ENCODE measurements at places on chromosomes 7 and 10.

DNA sequence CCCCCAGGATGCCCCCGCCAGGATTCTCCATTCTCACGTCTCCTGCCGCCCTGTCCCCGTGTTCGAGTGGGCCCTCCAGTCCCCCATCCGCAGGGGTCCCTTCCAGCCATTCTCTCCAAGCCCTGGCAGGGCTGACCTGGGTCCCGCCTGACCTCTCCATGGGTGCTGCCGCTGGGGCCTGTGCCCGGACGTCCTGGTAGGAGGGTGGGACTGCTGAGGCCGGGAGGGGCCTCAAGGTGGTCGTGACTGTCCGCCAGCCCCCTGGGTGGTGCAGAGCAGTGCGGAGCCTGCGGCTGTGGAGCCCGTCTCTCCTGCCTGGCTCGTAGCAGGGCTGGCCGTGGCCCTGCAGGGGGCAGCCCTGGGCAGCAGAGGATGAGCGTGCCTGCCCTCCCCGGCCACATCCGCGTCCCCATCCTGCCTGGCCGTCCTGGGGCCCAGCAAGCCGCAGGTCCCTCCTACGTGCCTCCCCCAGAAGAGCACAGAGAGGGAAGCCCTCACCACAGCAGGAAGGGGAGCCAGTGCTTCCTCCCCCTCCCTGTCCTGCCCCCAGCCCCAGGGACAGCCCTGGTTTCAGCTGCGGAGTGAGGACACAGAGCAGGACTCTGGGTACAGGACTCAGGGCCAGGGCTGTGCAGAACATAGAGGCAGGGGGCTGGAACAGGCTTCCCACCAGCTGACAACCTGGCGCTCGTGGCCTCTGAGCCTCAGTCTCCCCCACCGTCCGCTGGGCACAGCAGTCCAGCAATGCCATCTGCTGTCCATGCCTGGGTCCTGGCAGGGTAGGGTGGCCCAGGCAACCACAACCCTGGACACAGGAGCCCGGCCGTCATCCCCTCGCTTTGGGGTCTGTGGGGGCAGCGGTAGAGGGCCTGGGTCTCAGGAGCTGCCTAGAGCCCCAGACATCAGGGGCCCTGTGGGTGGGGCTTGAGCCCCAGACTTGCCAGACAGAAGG, 1.5 kb upstream of the GRIFIN start:
- peak; percentile 58 for DNase-seq
- no peaks in the 10 kb centered on the region for H3K36me3 ChIP-seq
- H3K27ac ChIP-seq = no peak overlapping the region
- no peaks in the 10 kb centered on the region for H3K4me1 ChIP-seq

DNA sequence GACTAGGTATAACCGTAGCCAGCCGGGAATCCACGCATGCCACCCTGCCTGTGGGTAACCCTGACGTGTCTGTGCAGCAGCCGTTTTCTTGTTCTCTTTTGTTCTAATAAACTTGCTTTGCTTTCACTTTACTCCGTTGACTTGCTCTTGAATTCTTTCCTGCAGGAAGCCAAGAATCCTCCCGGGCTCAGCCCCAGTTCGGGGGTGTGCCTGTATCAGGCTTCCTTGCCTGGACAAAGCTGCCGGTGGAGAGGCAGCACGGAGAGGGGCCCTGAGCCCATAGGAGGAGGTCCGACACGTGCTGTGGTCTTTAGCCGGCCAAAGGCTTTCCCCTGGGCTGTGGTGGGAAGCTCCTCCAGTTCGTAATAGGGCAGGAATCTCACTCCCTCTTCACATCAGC, 256.5 kb upstream of the PPP2R2D start:
- no peak overlapping the region for H3K4me3 ChIP-seq
- H3K4me1 ChIP-seq = no peaks in the 10 kb centered on the region
- H3K27ac ChIP-seq = no peak overlapping the region
- no peaks in the 10 kb centered on the region for H3K27me3 ChIP-seq
- H3K36me3 ChIP-seq = no peaks in the 10 kb centered on the region
- DNase-seq = peak; percentile 21

GRCh38 chr10:126696684-126697083, 26.2 kb upstream of the C10orf90 start:
- no peaks in the 10 kb centered on the region for H3K4me1 ChIP-seq
- H3K4me3 ChIP-seq = no peak overlapping the region
- H3K27ac ChIP-seq = no peak overlapping the region
- H3K27me3 ChIP-seq = no peaks in the 10 kb centered on the region

- peaks cover 26% of the 10 kb centered on the region for H3K4me1 ChIP-seq
- H3K4me3 ChIP-seq = no peak overlapping the region
- no peak for DNase-seq
- no peaks in the 10 kb centered on the region for H3K27me3 ChIP-seq
Observed at GRCh38 chr7:106418526-106418925, 133.7 kb upstream of the NAMPT start.

- peaks cover 61% of the 10 kb centered on the region for H3K36me3 ChIP-seq
- H3K27me3 ChIP-seq = no peaks in the 10 kb centered on the region
- peak overlapping the region; percentile 94 for H3K27ac ChIP-seq
- DNase-seq = peak; percentile 86
- peaks cover 32% of the 10 kb centered on the region for H3K4me1 ChIP-seq
Observed at GRCh38 chr7:55020466-55020871, 1.7 kb downstream of the EGFR start.

GRCh38 chr7:101241015-101241363, 3.4 kb upstream of the CLDN15 start:
- H3K27ac ChIP-seq = no peak overlapping the region
- no peak for DNase-seq
- peaks cover 6% of the 10 kb centered on the region for H3K4me1 ChIP-seq

- DNase-seq = no peak
- no peak overlapping the region for H3K27ac ChIP-seq
- no peaks in the 10 kb centered on the region for H3K36me3 ChIP-seq
- H3K4me1 ChIP-seq = no peaks in the 10 kb centered on the region
Observed at GRCh38 chr7:152601305-152601798, 74.6 kb downstream of the XRCC2 start.

- no peaks in the 10 kb centered on the region for H3K27me3 ChIP-seq
- no peaks in the 10 kb centered on the region for H3K36me3 ChIP-seq
- peaks cover 4% of the 10 kb centered on the region for H3K4me1 ChIP-seq
- no peak overlapping the region for H3K4me3 ChIP-seq
- H3K27ac ChIP-seq = no peak overlapping the region
- DNase-seq = no peak
Observed at GRCh38 chr7:20312562-20312961, 18.1 kb upstream of the ITGB8 start.

DNA sequence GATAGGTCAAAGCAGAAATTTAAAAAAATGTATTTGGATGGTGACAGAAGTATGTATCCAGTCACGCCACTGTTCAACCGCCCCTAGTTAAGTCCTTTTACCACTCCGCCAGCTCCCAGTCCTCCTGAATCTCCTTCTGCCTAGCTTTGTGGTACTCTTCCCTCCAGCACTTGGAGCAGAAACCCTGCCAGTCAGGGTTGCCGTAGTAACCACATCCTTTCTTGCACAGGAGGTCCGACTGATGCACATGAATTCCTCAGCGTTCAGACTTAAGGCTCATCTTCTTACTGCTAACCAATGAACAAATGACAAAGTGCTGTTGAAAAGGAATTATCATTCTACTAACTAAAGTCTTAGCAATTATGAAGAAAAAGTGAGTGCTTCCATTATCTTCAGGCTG, 175.3 kb upstream of the KCTD7 start:
- peaks cover 5% of the 10 kb centered on the region for H3K36me3 ChIP-seq

GRCh38 chr7:945147-945555, 9.3 kb downstream of the ADAP1 start:
- peaks cover 35% of the 10 kb centered on the region for H3K4me1 ChIP-seq
- peak overlapping the region; percentile 9 for H3K4me3 ChIP-seq

Data from RWPE2 (cell line).